ENCODE measurements at places on chromosomes 6 and 20. TPM values are rescaled to one million over a fixed set of nuclear protein-coding genes. Genes with fewer than 3 reads are reported as not detected.
A peak's percentile ranks its signal among the peaks of the same experiment; 100 is the strongest.

DNA sequence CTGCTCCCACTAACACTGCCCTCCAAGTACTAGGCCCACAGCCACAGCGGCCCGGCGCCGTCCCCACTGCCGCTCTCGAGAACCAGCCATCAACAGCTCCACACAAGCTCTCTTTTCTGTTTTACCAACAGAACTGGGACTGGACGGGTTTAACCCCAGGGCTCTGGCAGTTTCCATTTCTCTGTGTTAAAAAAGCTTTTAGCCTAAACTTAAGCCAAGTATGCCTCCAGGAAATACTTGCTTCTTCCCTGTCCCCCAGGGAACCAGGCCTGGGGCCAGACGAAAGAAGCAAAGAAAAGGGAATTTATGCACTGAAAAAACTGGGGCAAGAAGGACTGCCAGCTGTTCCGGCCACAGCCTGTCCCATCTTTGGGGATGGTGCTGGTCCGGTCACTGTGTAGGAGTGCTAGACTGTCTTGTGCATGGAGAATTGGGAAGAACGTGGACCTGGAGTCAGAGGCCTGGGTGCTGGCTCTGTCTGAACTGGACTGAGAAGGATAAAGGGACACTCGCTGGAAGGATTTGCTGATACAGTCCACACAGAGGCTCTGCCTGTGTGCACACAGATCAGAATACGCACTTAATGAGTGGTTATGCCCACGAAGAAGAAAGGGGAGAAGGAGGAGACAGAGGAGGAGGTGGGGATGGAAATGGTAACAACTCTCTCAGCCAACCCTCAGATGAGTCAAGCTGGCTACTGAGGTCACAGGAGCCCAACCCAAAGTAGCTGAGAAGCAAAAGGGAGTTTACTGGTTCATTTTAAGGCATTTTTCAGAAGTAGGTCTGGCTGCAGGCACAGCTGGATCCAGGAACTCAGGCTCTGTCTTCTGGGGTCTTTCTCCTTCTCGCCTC is 254.4 kb upstream of the PMEPA1 start:
- no peak for DNase-seq
- no peak overlapping the region for H3K4me3 ChIP-seq
- H3K27me3 ChIP-seq = no peaks in the 10 kb centered on the region
- peak overlapping the region; percentile 57 for H3K27ac ChIP-seq
- no peaks in the 10 kb centered on the region for H3K4me1 ChIP-seq
- H3K36me3 ChIP-seq = no peaks in the 10 kb centered on the region

GRCh38 chr20:18611492-18611891 is 23.6 kb downstream of the DTD1 start:
- no peak overlapping the region for H3K27ac ChIP-seq
- H3K36me3 ChIP-seq = no peaks in the 10 kb centered on the region
- DNase-seq = no peak

The MBOAT1 gene
- total RNA-seq = 7.3 TPM

- H3K4me3 ChIP-seq = peak overlapping the region; percentile 55
- DNase-seq = no peak
- peak overlapping the region; percentile 89 for H3K27ac ChIP-seq
Observed at GRCh38 chr6:33248643-33248931, 23.1 kb downstream of the VPS52 start.

DNA sequence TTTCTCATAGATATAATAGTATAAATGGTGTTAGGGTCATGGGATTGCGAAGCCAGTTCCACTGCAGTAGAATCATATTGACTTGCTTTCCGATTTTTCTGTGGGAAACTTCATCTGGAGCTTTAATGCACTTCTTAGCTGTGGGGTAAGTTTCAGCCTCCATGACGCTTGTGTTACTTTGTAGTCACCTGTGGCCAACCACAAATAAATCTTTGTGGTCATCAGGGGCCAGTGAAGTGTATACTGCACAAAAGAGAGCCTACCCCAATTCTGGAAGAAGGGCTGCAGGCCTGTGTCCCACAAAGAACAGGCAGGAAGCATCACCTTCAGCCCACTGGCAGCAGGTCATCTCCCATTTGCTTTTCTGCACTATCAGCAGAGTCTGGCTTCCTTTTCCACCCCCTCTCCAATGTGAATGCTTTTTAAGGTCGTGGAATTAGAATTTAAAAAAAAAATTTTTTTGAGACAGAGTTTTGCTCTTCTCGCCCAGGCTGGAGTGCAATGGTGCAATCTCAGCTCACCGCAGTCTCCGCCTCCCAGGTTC is 32.0 kb downstream of the MTHFD1L start:
- H3K4me3 ChIP-seq = no peak overlapping the region
- no peaks in the 10 kb centered on the region for H3K27me3 ChIP-seq
- DNase-seq = no peak

DNA sequence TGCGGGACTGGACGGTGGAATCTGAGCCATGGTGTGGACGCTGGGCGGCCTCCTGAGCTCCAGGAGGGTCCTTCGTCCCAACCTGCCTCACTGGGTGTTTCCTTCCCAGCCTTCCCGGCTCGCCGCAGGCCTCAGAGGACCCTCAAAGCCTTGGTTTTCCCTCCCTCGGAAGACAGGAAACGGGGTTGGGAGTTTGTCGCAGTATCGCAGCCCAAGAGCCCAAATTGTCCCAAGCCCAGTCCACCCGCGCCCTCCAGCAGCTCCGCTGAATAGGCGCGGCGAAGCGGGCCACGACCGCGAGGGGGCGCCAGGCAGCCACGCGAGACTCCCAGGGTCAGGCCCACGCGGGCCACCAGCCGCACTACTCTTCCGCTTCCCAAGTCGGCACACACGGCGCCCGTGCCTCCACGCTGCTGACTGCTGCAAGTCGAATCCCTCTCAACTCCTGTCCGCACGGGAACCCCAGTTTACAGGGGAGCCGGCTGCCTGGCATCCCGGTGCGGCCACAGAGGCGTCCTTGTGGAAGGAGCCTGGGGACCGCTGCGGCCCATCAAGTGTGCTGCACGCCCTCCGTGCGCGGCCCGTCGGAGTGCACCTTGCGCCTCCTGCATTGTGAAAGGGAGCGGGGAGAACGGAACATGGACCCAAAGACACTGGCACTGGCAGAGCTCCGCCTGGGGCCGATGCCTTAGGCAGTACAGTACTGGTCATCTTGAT is 40.4 kb upstream of the HMGA1 start:
- H3K36me3 ChIP-seq = no peaks in the 10 kb centered on the region
- H3K27ac ChIP-seq = no peak overlapping the region
- peak; percentile 94 for DNase-seq

- H3K4me1 ChIP-seq = peaks cover 2% of the 10 kb centered on the region
- H3K27me3 ChIP-seq = no peaks in the 10 kb centered on the region
- H3K27ac ChIP-seq = no peak overlapping the region
- H3K36me3 ChIP-seq = no peaks in the 10 kb centered on the region
- no peak overlapping the region for H3K4me3 ChIP-seq
Observed at GRCh38 chr6:43966853-43967718, 160.2 kb downstream of the MRPL14 start.

The FAM83C gene
- total RNA-seq = not detected

GRCh38 chr6:144632266-144632665 is 347.1 kb downstream of the UTRN start:
- H3K36me3 ChIP-seq = no peaks in the 10 kb centered on the region
- no peaks in the 10 kb centered on the region for H3K27me3 ChIP-seq
- H3K27ac ChIP-seq = no peak overlapping the region
- no peak for DNase-seq

The PGC gene
- total RNA-seq = not detected

- peaks cover 81% of the 10 kb centered on the region for H3K4me1 ChIP-seq
- H3K27ac ChIP-seq = peak overlapping the region; percentile 99
- H3K36me3 ChIP-seq = no peaks in the 10 kb centered on the region
Observed at GRCh38 chr20:47318586-47319516, 37.6 kb downstream of the ZMYND8 start.

DNA sequence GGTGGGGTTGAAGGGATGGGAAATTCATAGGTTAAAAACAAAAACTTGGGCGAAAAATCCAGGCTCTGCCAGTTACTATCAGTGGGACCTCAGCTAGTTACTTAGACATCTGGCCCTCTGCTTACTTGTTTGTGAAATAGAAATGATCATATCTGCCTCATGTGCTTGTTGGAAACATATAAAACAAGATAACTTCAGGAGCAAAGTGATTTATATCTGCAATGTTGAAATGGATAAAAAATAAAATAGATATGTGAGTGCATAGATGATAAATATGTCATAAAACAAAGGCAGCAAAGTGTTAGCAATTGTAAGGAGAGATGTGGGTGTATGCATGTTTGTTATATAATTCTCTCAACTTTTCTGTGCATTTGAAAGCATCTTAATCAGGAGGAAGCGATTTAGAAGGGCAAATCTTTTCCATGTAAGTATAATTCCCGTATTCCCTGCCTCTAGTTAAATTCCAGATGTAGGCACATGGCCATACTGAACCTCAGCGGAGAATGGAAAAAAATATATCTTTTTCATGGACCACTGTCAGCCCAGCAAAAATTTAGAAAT is 579.0 kb upstream of the FLRT3 start:
- H3K36me3 ChIP-seq = no peaks in the 10 kb centered on the region
- no peak overlapping the region for H3K4me3 ChIP-seq
- H3K27ac ChIP-seq = no peak overlapping the region
- DNase-seq = no peak

The FOXA2 gene
- not detected for total RNA-seq

DNA sequence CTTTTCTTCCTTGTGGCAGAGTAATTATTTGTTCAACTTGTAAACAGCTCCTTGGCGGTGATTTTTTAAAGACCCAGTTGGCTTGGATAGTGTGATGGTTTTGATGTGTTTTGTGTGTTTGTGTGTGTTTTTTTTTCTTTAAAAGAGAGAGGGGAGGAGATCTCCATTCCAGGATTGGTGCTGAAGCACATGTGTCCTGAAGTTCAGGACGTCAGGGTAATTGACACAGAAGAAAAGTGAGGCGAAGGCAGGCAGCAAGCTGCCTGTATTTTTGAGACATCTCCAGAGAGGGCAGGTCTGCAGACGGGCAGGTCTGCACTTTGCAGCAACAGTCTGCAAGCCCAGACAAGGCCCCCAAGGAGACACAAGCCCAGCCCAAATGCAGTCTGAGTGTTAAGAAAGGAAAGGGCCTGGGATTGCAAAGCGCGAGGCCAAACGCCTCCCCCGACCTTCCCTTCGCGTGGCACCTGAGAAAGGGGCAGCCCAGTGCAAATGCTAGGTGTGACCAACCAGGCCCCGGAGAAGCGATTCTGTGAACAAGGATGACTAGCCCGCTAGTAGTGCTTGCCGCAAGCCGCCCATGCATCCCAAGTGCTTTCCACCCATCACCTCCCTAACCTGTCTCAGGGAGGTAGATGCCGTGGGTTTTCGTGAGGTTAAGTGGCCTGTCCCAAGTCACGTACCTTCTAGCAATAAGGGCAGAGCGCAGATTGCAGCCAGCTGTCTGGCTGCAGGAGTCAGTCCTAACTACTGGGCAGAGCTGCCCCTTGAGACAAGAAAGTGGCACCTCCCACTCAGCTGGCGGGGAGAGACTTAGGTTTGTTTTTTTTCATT is 230.5 kb downstream of the ZMYND8 start:
- no peak overlapping the region for H3K4me3 ChIP-seq
- H3K4me1 ChIP-seq = peaks cover 30% of the 10 kb centered on the region
- no peaks in the 10 kb centered on the region for H3K27me3 ChIP-seq
- no peaks in the 10 kb centered on the region for H3K36me3 ChIP-seq
- no peak overlapping the region for H3K27ac ChIP-seq

DNA sequence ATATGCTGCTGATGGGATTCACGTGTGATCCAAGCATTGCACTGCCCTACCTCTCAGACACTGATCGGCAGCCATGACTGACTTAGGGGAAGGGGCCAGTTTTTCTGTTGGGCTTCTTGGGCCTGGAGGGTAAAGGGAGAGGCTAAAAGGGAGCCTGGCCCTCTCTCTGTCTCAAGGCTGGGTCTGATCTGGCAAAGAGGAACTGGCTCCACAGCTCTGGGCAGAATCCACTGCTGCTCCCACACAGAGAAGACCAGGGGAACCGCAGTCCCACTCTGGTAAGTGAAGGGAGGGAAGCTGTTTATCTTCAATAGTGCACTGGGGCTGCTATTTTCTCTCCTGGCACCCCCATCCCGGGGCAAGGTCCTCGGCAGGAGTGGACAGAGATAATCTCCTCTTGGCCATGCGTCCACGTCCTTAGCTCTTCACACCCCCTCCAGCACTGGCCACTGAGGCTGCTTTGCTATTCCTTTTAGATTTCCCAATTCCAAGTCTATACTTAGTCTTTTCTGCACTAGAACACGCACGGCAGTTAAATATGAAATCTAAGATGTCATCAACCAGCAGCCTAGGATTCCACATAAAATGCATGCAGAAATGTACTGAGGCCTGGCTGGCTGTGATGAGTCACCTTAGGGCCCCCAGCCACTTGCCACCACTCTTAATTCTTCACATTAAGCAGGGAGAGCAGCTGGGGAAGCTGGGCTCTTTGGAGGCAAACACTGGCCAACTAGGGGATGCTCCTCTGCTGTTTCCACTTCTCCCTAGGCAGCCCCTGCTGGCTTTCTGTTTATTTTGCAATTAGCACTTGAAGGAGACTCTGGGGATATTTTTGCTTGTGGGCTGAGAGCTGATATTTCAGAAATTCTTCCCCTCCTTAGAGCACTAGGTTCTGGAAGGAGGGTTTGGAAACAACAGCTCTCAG is 87.8 kb upstream of the ARMC2 start:
- H3K27ac ChIP-seq = no peak overlapping the region
- no peak for DNase-seq
- H3K4me1 ChIP-seq = peaks cover 5% of the 10 kb centered on the region
- no peak overlapping the region for H3K4me3 ChIP-seq
- H3K27me3 ChIP-seq = no peaks in the 10 kb centered on the region

DNA sequence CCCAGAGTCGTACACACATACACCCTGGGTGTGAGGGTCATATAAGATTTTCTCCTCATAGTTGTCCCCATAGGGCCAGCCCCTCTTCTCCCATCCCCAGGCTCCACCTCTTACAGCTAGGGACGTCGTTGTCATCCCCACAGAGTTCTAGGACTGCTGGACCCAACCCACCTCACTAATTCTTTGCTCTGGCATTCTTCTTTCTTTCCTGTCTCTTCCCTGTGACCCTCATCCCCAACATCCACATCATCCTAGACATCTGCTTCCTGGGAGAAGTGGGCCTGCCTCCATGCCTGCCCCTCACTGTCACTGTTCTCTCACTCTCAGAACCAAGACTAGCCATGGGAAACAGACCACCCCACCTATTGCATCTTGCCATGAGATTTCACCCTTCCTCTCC is 1.1 kb downstream of the PSMF1 start:
- peaks cover 50% of the 10 kb centered on the region for H3K4me1 ChIP-seq
- H3K36me3 ChIP-seq = peaks cover 14% of the 10 kb centered on the region

- peak overlapping the region; percentile 57 for H3K4me3 ChIP-seq
- no peak overlapping the region for H3K27ac ChIP-seq
- H3K27me3 ChIP-seq = peaks cover 38% of the 10 kb centered on the region
- no peaks in the 10 kb centered on the region for H3K36me3 ChIP-seq
- no peak for DNase-seq
Observed at GRCh38 chr20:3238616-3239025, 369 bp downstream of the SLC4A11 start.

The PPIL6 gene
- total RNA-seq = 1.8 TPM

The MLIP gene
- 338 TPM for total RNA-seq

The SDHAF4 gene
- total RNA-seq = 8.8 TPM

GRCh38 chr6:125798734-125799508 is 8.2 kb downstream of the NCOA7 start:
- H3K27ac ChIP-seq = peak overlapping the region; percentile 69
- peaks cover 4% of the 10 kb centered on the region for H3K36me3 ChIP-seq

GRCh38 chr6:125884634-125885371 is 71.8 kb upstream of the HINT3 start:
- H3K4me3 ChIP-seq = no peak overlapping the region
- no peak overlapping the region for H3K27ac ChIP-seq
- no peaks in the 10 kb centered on the region for H3K27me3 ChIP-seq
- H3K36me3 ChIP-seq = peaks cover 93% of the 10 kb centered on the region
- H3K4me1 ChIP-seq = no peaks in the 10 kb centered on the region

GRCh38 chr20:62156592-62157386 is 13.2 kb downstream of the SS18L1 start:
- H3K36me3 ChIP-seq = peaks cover 23% of the 10 kb centered on the region
- no peaks in the 10 kb centered on the region for H3K27me3 ChIP-seq
- H3K4me1 ChIP-seq = no peaks in the 10 kb centered on the region
- H3K27ac ChIP-seq = no peak overlapping the region
- H3K4me3 ChIP-seq = no peak overlapping the region
- DNase-seq = peak; percentile 73

All from heart left ventricle (tissue), 16 donors.